ENCODE measurements at places on chromosomes 16 and 17. TPM values are rescaled to one million over a fixed set of nuclear protein-coding genes. Genes with fewer than 3 reads are reported as not detected.

- no peak overlapping the region for H3K4me3 ChIP-seq
- no peaks in the 10 kb centered on the region for H3K27me3 ChIP-seq
- no peaks in the 10 kb centered on the region for H3K4me1 ChIP-seq
- H3K36me3 ChIP-seq: no peaks in the 10 kb centered on the region
- H3K27ac ChIP-seq: no peak overlapping the region
Observed at GRCh38 chr17:18009609-18010420, 29.2 kb downstream of the ATPAF2 start.

DNA sequence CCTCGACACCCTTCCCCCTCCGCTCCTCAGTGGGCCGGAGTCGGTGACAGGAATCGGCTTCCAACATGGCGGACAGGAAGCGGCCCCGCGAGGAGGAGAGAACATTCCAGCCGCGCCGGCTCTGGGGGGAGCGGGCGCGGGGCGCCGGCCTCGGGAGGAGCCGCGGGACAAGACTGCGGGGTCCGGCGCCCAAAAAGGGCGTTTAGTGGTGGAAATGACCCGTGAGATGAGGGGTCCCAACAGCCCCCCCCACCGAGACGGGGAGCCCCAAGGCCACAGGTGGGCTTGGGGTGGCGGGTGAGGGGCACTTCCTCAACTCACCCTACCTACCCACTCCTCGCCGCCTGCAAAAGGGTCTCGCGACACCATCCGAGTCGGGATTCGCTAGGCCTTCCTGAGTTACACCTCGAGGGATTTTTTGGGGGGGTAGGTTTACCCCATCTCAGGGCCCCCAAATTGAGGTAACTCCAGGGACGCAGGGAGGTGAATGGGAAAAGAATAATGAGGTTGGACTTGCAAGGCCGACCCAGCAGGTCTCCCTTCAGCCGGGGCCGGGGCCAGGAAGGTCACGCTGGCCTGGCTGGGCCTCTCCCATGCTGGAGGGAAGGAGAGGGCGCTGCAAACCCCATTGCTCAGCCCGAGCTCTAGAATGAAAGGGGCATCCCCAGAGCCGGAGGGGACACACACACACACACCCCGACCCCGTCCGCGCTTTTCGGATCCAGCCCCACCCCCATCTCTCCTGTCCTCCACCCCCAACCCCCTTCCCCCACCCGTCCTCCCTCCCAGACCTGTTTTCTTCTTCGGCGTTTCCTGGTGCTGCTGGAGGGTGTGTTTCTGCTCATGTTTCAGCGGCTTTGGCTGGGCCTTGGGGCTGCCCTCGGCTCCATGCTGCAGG, 707 bp downstream of the NUFIP2 start:
- H3K4me3 ChIP-seq: peak overlapping the region; percentile 97
- peak overlapping the region; percentile 89 for H3K27ac ChIP-seq
- H3K27me3 ChIP-seq: no peaks in the 10 kb centered on the region
- peaks cover 24% of the 10 kb centered on the region for H3K36me3 ChIP-seq

- H3K4me1 ChIP-seq: no peaks in the 10 kb centered on the region
- no peak overlapping the region for H3K27ac ChIP-seq
- H3K36me3 ChIP-seq: no peaks in the 10 kb centered on the region
- H3K27me3 ChIP-seq: peaks cover 6% of the 10 kb centered on the region
- DNase-seq: no peak
- no peak overlapping the region for H3K4me3 ChIP-seq
Observed at GRCh38 chr16:85041219-85042166, 13.9 kb downstream of the KIAA0513 start.

GRCh38 chr17:6297960-6298359, 137.0 kb downstream of the AIPL1 start:
- H3K4me1 ChIP-seq: no peaks in the 10 kb centered on the region
- H3K4me3 ChIP-seq: no peak overlapping the region
- H3K27me3 ChIP-seq: peaks cover 65% of the 10 kb centered on the region
- H3K36me3 ChIP-seq: no peaks in the 10 kb centered on the region
- no peak for DNase-seq

DNA sequence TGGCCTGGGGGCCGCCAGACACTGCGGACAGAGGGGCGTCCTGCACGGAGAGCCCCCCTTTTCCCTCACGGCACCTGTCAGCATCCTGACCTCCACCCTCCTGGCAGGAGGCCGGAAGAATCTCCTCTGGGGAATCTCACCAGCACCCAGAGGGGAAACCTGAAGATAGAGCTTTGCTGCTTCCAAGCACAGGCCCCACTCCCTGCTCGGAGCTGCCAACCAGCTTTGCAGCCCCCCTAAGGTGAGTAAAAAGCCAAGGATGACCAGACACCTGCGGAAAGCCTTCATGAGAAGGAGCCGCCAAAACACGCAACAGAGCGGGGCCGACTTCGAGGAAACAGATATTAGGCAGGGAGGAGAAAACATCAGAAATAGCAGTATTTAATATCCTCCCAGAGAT, 3.4 kb upstream of the RBFOX3 start:
- no peaks in the 10 kb centered on the region for H3K4me1 ChIP-seq
- no peaks in the 10 kb centered on the region for H3K36me3 ChIP-seq

- H3K27ac ChIP-seq: no peak overlapping the region
- H3K36me3 ChIP-seq: no peaks in the 10 kb centered on the region
- peaks cover 11% of the 10 kb centered on the region for H3K27me3 ChIP-seq
- no peak overlapping the region for H3K4me3 ChIP-seq
- H3K4me1 ChIP-seq: no peaks in the 10 kb centered on the region
Observed at GRCh38 chr16:84398701-84399100, 30.4 kb downstream of the ATP2C2 start.

The ITGAE gene
- total RNA-seq: 52.0 TPM

The KCNJ2 gene
- not detected for total RNA-seq

The AATK gene
- 1.4 TPM for total RNA-seq

The ABCC12 gene
- not detected for total RNA-seq

The TXNL4B gene
- total RNA-seq: 17.6 TPM
